GM23248 (cell line): ENCODE measurements at places on chromosomes 1 and 21. TPM values are rescaled to one million over a fixed set of nuclear protein-coding genes. Genes with fewer than 3 reads are reported as not detected.

Gene FLVCR1
- 0.81 and 0.86 TPM in 2 replicates for polyA plus RNA-seq

Gene AMPD1
- polyA plus RNA-seq, result not detected in 2 replicates

Gene FNBP1L
- 16.9 and 19.1 TPM in 2 replicates for polyA plus RNA-seq

- H3K27ac ChIP-seq, result no peak overlapping the region
- no peaks in the 10 kb centered on the region for H3K4me1 ChIP-seq
- 0 out of 2 replicates have a peak, but pooled peaks cover 10% of the 10 kb centered on the region for H3K36me3 ChIP-seq
- no peak for DNase-seq
- H3K27me3 ChIP-seq, result no peaks in the 10 kb centered on the region
Observed at GRCh38 chr1:183893561-183894289, 88.8 kb downstream of the RGL1 start.
